ENCODE measurements at places on chromosomes 7 and 10.

GRCh38 chr7:81094952-81095351 lies 176.1 kb upstream of the SEMA3C start:
- DNase-seq = no peak

GRCh38 chr7:98241674-98242241 lies 10.3 kb downstream of the TECPR1 start:
- DNase-seq = no peak

- DNase-seq = peak; percentile 94
These were observed 11.2 kb downstream of the AVL9 start for GRCh38 chr7:32506266-32507054.

- no peak for DNase-seq
These were observed 216.8 kb upstream of the ZNF32 start for GRCh38 chr10:43865265-43866135.

GRCh38 chr7:47327698-47328391 lies 254.1 kb downstream of the TNS3 start:
- DNase-seq = peak; percentile 91

DNA sequence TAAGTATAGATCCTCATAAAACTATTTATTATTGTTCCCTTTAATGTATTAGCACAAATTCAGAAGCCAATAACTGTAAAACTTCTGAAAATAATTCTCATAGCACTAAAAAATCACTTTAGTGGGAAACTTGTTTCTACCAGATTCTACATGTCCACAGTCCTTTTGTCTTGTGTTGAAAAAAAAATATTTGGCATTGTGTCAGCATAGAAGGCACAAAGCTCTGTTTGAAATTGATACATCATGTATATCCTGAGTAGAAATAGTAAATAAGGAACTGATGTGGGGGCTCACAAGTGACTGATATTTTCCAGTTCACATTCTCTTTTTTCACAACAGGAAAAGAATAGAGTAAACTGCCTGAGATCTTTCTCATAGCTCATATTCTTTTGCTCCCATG lies 134.6 kb downstream of the GRM3 start:
- DNase-seq = no peak

GRCh38 chr10:121002586-121003205 lies 151.5 kb downstream of the WDR11 start:
- no peak for DNase-seq
